Stimulated activated CD4-positive, alpha-beta T cell treated with anti-CD3 and anti-CD28 coated beads, Interleukin-4, amount 100 ng/mL, for 4 hours (primary cell): ENCODE measurements at places on chromosomes 1 and 21.

- DNase-seq = no peak
Measured at GRCh38 chr1:6008084-6008415, 15.8 kb upstream of the NPHP4 start.

- no peak for DNase-seq
Measured at GRCh38 chr1:233587958-233588799, 25.7 kb upstream of the KCNK1 start.

GRCh38 chr1:182615468-182616129, 11.4 kb upstream of the RGS16 start:
- no peak for DNase-seq

DNA sequence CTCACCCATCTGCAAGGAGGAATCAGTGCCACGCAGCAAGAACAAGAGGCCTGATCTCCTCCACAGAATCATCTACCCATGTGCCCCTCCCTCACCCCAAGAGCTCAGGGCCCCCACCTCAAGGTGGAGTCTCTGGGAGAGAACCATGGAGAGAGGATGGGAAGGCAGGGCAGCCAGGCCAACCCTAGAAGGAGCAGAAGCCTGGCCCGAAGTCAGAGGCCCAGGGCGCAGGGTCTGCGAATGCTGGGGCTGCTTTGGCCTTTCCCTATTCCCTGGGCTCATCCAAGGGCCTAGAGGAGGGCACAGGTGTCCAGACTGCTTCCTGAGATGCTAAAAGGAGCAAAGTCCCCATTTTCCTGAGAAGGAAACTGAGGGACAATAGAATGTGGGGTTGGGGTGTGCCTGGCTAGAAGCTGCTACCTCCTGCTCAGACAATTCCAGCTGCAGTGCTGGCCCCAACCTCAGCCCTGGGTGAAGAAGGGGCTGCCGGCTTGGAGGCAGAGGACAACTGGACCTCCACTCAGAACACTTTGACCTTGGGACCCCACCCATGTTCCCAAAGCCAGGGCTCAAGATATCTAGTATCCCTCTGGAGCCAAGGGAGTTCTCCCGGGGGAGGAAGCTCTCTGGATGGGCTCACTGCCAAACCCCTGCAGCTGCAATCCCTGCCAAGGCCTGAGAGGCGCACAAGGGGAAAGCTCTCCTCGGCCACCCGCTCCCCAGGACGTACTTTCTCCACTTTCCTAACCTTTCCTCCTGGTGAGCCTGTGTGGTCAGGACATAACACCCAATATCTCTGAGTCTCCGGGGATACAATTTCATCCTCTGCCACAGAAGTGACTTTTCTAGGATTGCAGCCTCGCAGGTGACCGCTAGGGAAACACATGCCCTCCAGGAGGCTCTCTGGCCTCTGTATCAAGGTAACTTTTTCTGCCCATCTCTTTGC, 16.6 kb upstream of the LEMD1 start:
- DNase-seq = no peak

GRCh38 chr1:193392686-193393085, 206.3 kb upstream of the B3GALT2 start:
- DNase-seq = no peak

- DNase-seq = no peak
Measured at GRCh38 chr1:34235594-34235993, 58.9 kb downstream of the C1orf94 start.

- DNase-seq = no peak
Measured at GRCh38 chr1:62826901-62827300, 43.0 kb downstream of the ATG4C start.

- no peak for DNase-seq
Measured at GRCh38 chr1:82704393-82704792, 903.7 kb downstream of the ADGRL2 start.

- DNase-seq = no peak
Measured at GRCh38 chr1:221874285-221875003, 132.6 kb upstream of the DUSP10 start.

- DNase-seq = no peak
Measured at GRCh38 chr1:208535511-208535910, 291.3 kb upstream of the PLXNA2 start.

DNA sequence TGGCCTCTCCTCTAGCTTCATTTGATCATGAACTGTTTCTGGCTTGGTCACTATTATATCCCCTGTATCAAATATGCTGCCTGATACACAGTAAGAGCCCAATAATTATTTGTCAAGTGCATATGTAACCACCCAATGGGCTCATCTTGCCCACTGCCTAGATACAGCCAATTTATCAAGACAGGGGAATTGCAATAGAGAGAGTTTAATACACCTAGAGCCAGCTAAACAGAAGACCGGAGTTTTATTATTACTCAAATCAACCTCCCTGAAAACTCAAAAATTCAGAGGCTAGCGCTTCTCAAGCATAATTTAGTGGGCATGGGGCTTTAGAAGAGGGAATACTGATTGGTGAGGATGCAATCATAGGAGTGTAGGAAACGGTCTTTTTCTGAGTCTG, 18.3 kb upstream of the UAP1 start:
- no peak for DNase-seq

- DNase-seq = peak; percentile 7
Measured at GRCh38 chr1:20660847-20661206, 342 bp downstream of the DDOST start.

GRCh38 chr1:33758698-33759097, 105.2 kb upstream of the HMGB4 start:
- no peak for DNase-seq

- DNase-seq = no peak
Measured at GRCh38 chr1:109391157-109391556, 6.6 kb downstream of the SORT1 start.

- peak; percentile 51 for DNase-seq
Measured at GRCh38 chr1:146012703-146013558, 8.6 kb downstream of the HJV start.

DNA sequence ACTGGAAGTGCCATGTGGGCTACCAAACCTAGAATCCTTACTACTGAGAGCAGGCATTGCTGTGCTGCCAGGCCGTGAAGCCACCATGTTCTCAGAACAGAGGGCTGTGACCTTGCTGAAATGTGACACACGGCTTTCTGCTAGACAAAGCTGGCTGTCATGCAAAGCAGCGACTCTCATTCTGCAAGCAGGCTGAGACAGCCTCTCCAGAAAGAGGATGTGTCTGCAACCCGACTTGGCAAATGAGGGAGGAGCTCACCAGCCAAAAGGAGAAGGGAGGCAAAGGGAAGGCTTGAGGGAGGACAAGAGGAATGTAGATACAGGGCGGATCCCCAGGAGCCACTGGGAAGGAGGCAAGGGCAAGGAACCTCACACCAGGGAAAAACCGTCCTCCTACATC, 85.7 kb upstream of the KRTAP19-8 start:
- DNase-seq = no peak

- no peak for DNase-seq
Measured at GRCh38 chr1:99599678-99600175, 46.2 kb upstream of the PALMD start.

DNA sequence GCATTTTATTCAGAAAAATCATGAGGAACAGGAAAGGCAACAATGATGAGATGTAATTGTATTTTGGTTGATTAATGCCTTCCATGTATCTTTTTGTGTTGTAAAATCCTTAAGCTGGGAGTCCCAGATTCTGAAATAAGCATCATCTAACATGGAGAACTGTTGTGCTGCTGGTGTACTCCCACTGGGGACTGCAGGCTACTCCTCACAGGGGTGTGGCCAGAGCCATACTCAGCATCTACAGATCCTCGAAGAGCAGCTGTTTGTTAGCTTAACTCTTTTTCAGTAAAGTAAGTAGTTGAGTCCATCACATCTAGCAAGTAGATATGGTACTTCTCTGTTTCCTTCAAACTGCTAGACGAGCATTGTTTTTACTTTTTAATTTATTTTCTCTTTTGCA, 358.0 kb downstream of the BRINP3 start:
- DNase-seq = no peak

- no peak for DNase-seq
Measured at GRCh38 chr1:183454377-183454776, 17.9 kb upstream of the SMG7 start.

DNA sequence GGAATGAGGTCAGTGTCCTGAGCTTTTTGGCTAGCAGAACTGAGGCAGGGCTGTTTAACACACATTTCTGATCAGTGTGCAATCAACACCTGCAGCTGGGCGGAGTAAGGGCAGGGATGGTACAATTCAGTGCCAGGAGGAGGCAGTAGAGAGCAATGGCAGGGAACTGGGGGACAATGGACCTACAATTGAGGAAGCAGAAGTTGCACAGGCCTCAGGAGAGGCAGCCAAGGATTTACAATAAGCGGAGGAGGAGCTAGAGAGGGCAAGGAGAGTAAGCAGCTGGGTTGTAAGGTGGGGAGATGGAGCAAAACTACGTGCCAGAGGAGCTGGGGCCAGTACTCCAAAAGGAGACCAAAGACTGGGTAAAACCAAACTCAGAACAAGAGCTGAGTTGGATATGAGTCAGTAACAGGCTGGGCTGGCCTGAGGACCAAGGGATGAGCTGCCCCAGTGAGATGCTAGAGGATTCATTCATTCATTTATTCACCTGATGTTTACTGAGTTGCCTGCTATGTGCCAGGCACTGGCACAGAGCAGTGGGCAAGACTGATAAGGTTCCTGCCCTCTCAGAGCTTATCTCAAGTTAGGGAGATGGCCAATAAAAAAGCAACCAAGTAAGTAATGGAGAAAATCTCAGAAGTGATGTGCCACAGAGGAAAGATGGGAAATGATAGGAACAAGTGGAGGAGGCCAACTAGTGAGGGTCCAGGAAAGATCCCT, 10.4 kb upstream of the GALE start:
- DNase-seq = peak; percentile 42

- no peak for DNase-seq
Measured at GRCh38 chr1:186330758-186331157, 44.3 kb downstream of the TPR start.

GRCh38 chr1:12113433-12114339, 50.6 kb downstream of the TNFRSF8 start:
- DNase-seq = no peak

DNA sequence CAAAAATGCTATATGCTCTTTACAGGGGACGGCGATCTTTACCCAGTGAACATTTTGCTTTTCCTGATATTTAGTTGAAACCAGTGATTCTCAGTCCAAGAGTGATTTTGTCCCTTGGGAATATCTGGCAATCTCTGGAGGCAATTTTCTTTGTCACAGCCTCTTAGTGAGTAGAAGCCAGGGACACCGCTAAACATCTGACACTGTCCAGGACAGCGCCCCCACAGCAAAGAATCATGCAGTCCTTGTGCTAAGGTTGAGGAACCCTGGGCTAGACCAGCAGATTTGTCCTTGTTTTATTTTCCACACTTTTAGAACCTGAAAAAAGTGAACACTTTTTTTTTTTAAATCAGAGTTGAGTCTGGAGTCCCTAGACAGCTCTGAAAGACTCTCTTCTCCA, 13.1 kb downstream of the EVA1C start:
- DNase-seq = no peak

DNA sequence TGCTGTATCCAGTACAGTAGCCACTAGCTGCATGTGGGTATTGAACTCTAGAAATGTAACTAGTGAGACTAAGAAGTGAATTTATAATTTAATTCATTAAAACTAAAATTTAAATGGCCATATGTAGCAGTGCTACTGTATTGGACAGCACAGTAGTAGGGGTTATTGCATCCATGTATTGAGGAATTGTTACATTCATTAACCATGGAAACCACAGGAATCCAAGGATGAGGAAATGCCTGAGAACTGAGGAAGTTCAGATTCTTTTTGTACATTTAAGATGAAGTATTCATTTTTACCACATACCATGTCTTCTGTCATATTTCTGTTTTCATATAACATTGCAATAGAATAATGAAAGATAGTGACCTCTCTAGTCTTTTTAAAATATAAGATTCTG, 2.6 kb downstream of the MTF2 start:
- DNase-seq = no peak

- DNase-seq = no peak
Measured at GRCh38 chr1:161195171-161195570, 3.7 kb downstream of the ADAMTS4 start.

GRCh38 chr1:184225283-184226099, 161.3 kb upstream of the C1orf21 start:
- DNase-seq = no peak

DNA sequence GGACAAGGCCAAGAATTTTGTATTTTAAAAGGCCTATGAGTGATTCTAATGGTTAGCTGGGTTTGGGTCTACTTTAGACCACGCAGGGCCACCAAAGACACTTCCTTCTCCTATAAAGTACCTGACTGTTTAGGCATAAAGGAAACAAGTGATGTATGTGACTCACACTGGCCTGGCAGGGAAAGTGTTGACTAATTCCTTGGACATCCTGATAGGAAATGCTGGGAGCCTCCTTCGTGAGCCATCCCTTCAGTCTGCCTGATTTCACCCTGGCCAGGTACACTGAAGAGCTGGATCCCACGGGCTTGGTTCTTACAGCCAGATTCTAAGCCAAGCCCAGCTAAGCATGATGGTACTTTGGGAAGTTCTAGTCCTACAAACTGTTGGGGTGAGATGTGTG, 100.5 kb upstream of the HMGB4 start:
- DNase-seq = no peak

DNA sequence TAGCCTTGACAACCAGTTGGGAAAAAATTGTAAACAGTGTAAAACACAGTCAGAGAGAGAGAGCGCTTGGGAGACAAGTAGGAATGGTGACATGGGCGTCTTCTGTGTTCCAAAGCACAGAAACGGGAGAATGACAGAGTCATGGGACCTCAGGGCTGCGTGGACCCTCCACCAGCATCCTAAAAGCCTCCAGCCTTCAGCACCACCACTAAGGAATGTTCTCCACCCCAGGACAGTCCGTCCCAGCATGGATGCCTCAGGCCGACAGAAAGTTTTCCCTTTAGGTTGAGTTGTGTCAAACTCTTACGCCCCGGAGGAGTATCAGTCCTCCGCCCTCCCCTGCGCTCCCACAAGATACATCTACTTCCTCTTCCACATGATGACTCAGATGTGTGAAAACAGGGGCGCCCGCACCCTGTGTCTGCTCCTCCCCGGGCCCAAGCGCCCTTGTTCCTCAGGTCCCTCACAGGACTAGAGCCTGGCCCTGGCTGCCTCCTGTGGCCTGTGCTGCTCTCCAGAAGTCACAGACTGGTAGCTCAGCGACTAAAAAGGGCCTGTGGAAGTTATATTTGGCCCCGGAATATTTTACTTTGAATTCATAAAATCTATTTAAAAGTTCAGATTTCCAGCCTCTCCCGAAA, 63.9 kb upstream of the EFHD2 start:
- DNase-seq = peak; percentile 55

- DNase-seq = no peak
Measured at GRCh38 chr21:36325373-36326010, 5.5 kb downstream of the MORC3 start.

DNA sequence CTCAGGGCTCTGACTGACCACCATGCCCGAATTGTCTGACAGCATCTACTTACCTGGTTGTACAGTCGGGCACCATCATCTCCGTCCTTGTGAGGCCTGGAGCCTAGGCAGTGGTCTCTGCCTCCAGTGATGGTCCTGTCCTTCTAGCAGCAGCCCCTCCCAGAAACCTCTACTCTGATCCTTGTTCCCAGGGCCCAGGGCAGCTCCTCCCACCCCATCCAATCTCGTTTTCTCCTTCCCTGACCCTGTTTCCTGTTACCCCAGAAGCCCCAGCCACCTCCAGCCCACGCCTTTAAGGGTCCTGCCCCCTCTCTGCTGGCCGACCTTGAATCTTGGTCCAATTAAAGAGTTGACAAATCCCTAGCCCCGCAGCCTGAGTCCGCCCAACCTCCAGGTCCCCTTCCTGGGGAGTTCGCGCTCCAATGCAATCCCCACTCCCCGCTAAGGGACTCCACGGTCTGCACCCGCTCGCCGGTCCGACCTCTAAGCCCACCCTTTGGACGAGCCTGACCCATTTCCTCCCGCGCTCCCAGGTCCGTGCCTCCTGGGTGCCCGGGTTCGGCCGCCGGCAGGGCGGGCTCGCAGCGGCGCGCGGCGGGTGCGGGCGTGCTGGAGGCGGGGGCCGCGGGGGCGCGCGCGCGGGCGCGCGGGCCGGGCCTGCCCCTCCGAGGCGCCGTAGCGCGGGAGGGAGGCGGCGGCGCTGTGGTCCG, at the start of gene B4GALT2:
Gene B4GALT2, plus strand, starts transcription at position 660 of the 710 bp plus-strand sequence. CDS start 1,951 bp downstream, outside the sequence.
- DNase-seq = peak; percentile 19
